ENCODE measurements at places on chromosomes 7 and 10.

DNA sequence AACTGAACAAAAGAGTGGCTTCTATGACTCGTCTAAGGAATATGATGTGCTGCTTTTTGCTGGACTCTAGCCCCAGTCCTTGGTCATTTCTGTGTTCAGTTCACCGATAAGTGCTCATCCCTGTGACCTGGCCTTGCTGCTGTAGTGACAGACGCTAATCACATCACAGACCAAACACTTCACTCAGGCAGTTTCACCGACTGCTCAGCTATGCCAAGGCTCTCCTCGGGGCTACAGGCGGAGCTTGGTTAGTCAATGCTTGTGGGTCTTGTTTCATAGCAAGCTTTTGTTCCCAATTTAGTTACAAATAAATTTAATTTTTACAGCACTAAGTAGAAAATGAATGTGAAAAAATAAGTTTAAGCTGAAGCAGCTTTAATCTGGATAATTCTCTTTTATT lies 190.8 kb upstream of the PRKCQ start:
- DNase-seq = no peak

DNA sequence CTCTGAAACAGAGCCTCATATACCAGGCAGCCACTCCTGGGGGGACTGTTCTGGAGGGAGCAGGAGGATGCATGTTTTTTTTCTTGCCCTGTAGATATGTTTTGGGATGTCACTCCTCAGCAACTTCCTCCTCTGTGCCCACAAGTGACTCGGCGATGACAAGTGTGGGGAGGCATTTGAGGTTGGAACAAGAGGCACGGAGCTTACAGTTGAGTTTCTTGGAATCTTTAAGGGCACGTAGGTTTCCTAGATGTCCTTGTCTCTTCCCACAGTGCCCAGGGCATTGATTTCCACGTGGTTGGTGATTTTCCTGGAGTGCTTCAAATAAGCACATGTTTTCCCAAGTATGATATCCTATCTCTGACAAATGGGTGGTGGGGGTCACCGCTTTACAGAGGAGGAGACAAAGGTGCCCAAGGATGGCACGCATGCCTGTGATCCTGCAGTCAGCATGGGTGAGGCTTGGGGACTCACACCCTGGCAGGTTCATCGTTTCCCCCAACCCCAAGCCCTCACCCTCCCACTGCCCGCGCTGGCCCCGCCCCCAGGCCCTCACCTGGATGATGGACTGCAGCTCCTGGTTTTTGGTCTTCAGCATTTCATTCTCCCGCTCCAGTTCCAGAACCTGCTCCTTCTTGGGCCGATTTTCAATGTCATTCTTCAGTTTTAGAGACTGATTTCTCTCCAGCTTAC lies 95.2 kb upstream of the GNA12 start:
- no peak for DNase-seq

- peak; percentile 31 for DNase-seq
Observed at GRCh38 chr7:12771378-12771877, 84.0 kb downstream of the ARL4A start.

DNA sequence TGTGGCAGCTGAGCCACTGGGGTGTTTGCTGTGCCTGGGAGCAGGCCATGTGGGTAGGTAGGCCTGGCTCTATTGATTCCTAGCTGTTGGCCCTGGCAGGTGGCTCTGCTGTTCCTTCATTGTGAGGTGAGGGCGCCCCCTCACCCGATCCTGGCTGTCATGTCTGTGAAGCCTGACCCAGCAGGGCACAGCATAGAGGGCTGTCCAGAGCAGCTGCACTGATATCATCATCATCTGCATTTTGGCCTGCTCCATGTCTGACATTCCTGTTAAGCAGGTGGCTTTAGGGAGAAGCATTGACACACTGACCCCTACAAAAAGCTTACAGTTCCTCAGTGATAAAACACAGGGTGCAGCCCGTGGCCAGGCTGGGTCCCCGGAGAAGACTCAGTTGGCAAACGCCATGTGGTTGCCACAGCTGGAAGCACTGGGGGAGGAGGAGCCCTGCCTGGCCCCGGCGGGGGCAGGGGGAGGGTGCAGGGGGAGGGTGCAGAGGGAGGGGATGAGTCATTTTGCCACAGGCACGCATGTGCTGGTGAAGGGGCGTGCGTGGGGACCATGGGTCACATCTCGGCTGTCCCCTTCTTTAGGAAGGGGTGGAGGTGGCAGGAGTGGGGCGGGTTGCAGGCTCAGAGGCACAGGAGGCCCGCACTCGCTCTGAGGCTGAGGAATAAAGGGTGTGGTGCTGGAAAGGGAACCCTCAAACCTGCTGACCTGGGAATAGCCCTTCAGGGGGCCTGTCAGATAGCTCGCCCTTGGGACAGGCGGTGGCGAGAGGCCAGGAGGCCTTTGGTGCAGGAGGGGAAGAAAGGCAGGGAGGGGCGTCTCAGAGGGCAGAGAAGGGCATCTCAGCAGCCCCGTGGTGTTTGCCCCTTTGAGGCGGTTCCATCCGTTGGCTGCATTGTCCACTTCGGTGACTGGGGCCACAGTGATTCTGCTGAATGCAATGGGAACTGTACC lies 31.6 kb downstream of the IKZF1 start:
- no peak for DNase-seq

DNA sequence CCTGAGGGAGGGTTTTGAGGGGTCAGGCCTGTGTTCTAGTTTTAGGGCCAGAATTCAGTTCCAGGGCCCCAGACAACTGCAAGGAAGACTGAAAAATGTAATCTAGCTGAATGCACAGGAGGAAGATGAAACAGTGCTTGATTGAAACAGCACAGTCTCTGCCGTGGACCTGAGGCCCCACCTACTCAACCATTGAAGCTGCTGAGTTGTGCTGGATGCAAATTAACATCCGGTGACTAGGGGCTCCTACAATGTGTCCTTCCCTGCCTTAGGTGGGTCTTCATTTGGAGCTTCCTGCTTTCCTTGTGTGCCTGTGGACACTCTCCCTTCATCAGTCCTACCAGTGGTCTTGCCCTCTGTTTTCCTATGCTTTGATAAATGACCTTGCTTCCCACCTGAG lies 5.7 kb downstream of the GLRX3 start:
- DNase-seq = no peak

DNA sequence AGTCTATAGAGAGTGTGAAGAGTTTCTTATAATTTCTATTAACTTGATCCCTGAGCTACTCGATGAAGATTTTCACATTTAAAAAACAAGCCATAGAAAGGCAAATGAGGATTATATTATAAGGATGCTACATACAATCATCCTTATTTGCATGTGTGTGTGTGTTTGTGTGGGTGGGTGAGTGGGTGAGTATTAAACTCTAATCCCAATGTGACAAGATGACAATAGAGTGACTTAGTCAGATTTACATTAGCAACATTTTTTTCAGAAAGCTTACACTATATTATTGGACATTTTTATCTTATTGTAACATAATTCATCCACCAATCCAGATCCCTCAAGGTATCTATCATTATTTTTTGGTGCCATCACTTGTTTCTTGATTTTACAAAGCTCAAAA lies 331.7 kb downstream of the SORCS1 start:
- no peak for DNase-seq

DNA sequence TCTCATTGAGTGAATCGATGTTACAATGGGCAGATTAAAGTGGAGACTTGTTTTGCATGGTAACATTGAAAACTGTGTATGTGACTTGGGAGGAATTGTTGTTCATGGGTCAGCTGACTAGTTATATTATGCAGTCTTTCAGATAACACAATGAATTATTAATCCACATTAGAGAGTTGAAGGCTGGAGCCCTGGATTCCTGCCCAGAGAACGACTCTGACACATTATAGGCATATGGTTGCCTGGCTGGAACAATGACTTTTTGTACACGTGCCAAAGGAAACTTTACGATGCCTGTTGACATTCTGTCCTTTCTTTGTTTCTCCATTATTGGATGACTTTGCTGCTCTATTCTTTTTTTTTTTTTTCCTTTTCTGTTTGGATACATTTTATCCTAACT lies 52.3 kb upstream of the TMEM229A start:
- DNase-seq = no peak

GRCh38 chr7:130242198-130243014 lies 24.3 kb upstream of the CPA2 start:
- DNase-seq = no peak

GRCh38 chr10:15378569-15378968 lies 7.5 kb upstream of the FAM171A1 start:
- no peak for DNase-seq
